Glomerular endothelial cell (primary cell): ENCODE measurements at places on chromosomes 1 and 21.

- DNase-seq = no peak
Observed at GRCh38 chr1:88191917-88192316, 492.2 kb upstream of the PKN2 start.

DNA sequence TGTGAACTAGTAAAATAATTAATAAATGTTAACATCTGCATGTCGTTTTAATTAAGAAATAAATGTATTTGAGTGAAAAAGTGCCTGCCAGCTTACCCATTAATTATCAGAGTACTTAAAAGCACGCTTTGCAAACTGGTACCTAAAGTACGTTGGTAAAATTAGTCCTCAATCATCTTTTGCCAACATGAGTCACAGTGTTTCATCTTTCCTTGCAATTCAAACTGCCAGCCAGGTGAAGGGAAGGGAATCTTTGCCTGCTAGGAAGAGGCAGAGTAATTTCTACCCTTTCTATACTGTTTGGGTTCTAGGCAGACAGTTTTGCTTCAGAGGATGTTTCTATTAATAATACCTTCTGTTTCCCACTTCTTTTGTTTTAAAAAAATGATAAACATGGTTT is 57.2 kb upstream of the CNIH3 start:
- no peak for DNase-seq

DNA sequence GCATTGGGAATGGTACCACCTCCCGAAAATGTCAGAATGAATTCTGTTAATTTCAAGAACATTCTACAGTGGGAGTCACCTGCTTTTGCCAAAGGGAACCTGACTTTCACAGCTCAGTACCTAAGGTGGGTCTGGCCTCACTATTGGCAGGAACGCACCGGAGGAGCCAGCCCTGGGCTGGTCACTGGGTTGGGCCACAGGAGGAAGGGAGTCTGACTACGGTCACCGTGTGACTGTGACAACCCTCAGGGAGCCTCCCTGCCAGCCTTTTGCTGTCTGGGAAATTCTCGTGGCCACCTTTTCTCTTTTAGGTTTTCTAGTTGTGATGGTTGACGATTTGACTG is 2.2 kb downstream of the IL10RB start:
- no peak for DNase-seq

DNA sequence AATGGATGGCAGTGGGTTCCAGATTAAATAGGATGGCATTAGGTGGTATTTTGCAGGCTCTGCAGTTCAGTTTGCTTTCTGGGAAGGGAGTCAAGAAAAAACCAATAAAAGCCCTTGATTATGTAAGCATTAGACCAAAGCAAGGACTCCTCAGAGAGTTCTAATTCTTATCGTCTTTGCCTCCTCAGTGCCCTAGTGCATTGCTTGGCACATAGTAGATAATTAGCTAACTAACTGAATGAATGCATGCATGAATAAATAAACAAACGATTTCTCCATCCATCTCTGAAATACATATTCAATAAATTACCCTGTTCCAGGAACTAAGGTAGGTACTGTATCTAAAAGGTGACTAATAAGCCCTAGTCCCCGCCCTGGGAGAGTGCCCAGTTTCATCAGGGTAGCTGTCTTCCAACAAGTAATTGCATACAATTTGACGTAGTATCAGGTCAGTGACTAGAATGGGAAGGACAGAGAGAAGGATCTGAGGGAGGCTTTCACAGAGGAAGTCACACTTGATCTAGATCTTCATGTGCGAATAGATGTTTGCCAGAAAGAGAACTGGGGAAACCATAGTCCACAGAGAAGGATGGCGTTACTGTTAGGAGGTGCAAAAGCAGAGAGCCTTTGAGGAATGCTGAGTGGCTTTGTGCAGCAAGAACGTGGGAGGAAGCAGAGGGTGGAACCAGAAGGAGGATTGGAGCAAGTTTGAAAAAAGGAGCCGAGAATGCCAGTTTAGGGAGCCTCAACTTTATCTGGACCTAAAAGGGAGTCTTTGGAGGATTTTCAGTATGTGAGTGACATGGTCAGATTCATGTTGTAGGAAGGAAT is 111.4 kb downstream of the TBX19 start:
- DNase-seq = no peak

- no peak for DNase-seq
Observed at GRCh38 chr1:100034470-100034869, 64.7 kb downstream of the SLC35A3 start.
